ENCODE measurements at places on chromosomes 2 and 18. TPM values are rescaled to one million over a fixed set of nuclear protein-coding genes. Genes with fewer than 3 reads are reported as not detected.

MDH1B gene
- 1.6 TPM for total RNA-seq

L3MBTL4 gene
- total RNA-seq = not detected

MYL1 gene
- total RNA-seq = not detected

GTF3C2 gene
- total RNA-seq = 59.7 TPM

RNF25 gene
- total RNA-seq = 44.7 TPM

Data from A549 treated with CORT108297 at 1 μM for 4 hours (cell line).